ENCODE measurements at places on chromosomes 5 and 9.

GRCh38 chr5:17364987-17365810 lies 132.8 kb upstream of the TAF11L2 start:
- no peak for DNase-seq

DNA sequence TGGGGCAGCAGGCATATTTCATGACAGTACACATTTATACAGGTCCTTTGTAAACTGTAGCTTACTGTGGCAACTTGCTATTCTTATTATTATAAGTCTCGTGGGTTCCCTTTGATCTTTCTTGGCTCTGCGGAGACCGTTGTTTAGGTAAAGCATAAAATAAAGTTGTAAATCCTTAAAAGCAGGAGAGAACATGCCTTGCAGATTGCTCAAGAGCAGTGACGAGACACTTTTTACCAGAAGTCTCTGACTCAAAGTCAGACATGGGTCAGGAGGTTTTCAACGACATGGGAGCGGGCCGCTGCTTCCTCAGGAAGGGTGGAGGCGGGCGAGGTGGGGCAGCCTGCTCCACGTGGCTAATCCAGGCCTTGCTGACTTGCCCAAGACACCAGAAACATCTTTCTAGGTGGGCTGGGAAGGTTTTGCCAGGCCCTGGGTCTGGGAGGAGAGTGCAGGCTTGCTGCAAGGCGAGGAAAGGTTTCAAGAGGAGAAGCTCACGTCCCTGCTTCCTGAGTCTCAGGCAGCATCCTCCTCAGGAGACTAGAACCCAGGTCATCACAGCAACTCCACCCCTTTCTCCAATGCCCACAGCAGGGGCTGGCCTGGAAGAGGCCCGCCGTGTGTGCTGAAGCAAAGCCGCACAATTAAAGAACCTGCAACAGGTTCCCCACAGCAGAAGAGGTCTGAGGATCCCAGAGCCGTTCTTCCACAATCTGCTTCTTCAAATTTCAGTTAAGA lies 6.5 kb downstream of the TBC1D2 start:
- DNase-seq: no peak

DNA sequence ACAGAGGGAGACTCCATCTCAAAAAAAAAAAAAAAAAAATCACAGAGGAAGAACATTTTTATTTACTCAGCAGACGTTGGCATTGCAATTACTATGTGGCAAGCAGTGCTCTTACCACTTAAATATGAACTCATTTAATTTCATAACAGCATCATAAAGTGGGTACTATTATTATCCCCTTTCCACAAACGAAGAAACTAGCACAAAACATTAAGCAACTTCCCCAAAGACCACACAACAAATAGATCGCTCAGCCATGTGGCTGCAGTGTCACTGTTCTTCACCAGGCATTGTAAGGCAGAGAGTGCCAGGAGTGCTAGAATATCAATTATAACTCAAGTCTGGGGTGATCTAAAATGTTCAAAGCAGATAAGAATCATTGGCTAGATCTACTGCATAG lies 69.8 kb upstream of the PLPP6 start:
- no peak for DNase-seq

DNA sequence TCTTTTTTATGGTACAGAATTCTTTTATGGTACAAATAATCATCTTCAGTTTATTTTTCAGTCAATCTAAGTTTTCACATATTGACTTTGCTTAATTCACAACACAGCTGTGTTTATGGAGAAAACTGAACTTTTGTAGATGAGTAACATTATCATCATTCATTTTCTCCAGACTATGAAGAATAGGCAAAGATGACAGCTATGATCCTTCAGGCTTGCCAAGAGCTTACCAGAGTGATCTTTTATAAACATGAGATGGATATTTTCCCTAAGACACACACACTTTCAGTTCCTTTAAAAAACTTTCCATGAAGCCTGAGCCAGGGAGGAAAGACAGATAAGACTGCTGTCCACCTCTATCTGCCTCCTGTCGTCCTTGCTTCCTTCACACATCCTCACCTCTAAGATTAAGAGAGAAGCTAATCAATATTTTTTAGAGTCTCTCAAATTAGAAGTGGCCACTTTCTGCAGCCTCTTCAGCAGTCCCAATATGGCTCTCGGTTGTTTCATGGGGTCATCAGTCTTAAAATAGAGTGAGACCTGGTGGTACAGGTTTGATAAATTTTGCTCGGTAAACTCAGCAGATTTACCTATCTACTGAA lies 108.1 kb upstream of the SLC27A6 start:
- DNase-seq: no peak

- no peak for DNase-seq
These were observed 25.2 kb upstream of the MSH3 start for GRCh38 chr5:80629281-80629680.

GRCh38 chr9:78397045-78397444 lies 100.1 kb downstream of the PSAT1 start:
- no peak for DNase-seq

- no peak for DNase-seq
These were observed 24.4 kb upstream of the MROH2B start for GRCh38 chr5:41095324-41096101.

- no peak for DNase-seq
These were observed 107.6 kb downstream of the LURAP1L start for GRCh38 chr9:12882430-12882829.

- no peak for DNase-seq
These were observed 315.8 kb downstream of the SH3GL2 start for GRCh38 chr9:17894501-17895160.

DNA sequence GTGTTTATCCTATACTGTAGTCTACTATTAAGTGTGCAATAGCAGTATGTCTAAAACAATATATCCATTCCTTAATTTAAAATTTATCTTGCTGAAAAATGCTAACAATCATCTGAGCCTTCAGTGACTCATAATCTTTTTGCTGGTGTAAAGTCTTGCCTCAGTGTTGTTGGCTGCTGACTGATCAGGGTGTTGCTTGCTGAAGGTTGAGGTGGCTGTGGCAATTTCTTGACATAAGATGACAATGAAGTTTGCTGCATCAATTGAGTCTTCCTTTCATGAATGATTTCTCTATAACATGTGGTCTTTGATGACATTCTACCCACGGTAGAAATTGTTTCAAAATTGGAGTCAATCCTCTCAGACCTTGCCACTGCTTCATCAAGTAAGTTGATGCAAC lies 24.3 kb upstream of the SPEF2 start:
- no peak for DNase-seq

DNA sequence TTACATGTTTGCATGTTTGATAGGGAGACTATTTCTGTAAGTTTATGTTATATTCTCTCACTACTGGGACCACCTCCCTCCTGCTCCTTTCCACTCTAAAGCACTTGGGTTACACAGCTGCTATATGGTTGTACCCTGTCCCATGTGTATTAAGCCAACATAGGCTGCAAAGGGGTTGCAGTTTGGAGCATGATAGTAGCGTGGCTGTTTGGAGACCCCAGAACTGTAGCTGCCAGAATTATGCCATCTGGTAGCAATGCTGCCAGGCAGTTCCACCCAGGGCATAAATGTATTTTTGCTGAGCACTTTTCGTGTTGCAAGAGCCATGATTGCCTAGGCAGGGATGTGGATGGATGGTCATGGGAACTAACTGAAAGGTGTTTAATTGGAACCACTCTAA lies 81.8 kb downstream of the CNTLN start:
- no peak for DNase-seq
